ENCODE measurements at places on chromosomes 6 and 20. TPM values are rescaled to one million over a fixed set of nuclear protein-coding genes. Genes with fewer than 3 reads are reported as not detected.

Gene DLK2
- total RNA-seq, result 1.6 TPM

- H3K27ac ChIP-seq, result no peak overlapping the region
- no peak overlapping the region for H3K4me3 ChIP-seq
- DNase-seq, result no peak
- no peaks in the 10 kb centered on the region for H3K36me3 ChIP-seq
- no peaks in the 10 kb centered on the region for H3K27me3 ChIP-seq
These were observed 38.3 kb upstream of the HMGCLL1 start for GRCh38 chr6:55617272-55617671.

GRCh38 chr20:37294262-37294981, 5.0 kb downstream of the MANBAL start:
- no peak overlapping the region for H3K4me3 ChIP-seq
- H3K27me3 ChIP-seq, result no peaks in the 10 kb centered on the region
- no peak for DNase-seq
- peaks cover 27% of the 10 kb centered on the region for H3K36me3 ChIP-seq
- peaks cover 52% of the 10 kb centered on the region for H3K4me1 ChIP-seq
- H3K27ac ChIP-seq, result no peak overlapping the region

DNA sequence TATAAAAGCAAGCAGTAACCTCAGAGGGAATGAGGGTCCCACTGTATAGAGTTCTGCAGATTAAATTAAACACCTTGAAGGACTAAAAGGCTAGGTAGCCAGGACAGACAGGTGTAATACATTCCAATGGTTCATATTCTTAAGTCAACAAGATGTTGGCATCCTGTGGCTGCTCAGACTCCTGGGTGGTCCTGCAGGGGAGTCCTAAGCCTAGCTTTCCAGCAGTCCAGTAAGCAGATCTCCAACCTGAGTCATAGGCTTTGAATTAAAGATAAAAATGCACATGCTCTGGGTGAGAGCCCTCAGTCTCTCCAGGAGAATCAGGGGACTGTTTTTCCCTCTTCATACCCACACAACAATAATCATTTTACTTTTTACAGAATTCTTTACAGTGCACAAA, 307.3 kb upstream of the SUPT3H start:
- no peaks in the 10 kb centered on the region for H3K27me3 ChIP-seq
- no peak overlapping the region for H3K4me3 ChIP-seq
- DNase-seq, result no peak
- H3K4me1 ChIP-seq, result peaks cover 10% of the 10 kb centered on the region
- no peak overlapping the region for H3K27ac ChIP-seq

GRCh38 chr20:15561707-15562404, 1011.4 kb downstream of the KIF16B start:
- no peak for DNase-seq
- no peaks in the 10 kb centered on the region for H3K36me3 ChIP-seq
- no peaks in the 10 kb centered on the region for H3K27me3 ChIP-seq

GRCh38 chr6:135531954-135532490, 34.5 kb upstream of the AHI1 start:
- no peaks in the 10 kb centered on the region for H3K27me3 ChIP-seq
- no peaks in the 10 kb centered on the region for H3K36me3 ChIP-seq
- no peak overlapping the region for H3K4me3 ChIP-seq
- DNase-seq, result no peak
- peaks cover 4% of the 10 kb centered on the region for H3K4me1 ChIP-seq

DNA sequence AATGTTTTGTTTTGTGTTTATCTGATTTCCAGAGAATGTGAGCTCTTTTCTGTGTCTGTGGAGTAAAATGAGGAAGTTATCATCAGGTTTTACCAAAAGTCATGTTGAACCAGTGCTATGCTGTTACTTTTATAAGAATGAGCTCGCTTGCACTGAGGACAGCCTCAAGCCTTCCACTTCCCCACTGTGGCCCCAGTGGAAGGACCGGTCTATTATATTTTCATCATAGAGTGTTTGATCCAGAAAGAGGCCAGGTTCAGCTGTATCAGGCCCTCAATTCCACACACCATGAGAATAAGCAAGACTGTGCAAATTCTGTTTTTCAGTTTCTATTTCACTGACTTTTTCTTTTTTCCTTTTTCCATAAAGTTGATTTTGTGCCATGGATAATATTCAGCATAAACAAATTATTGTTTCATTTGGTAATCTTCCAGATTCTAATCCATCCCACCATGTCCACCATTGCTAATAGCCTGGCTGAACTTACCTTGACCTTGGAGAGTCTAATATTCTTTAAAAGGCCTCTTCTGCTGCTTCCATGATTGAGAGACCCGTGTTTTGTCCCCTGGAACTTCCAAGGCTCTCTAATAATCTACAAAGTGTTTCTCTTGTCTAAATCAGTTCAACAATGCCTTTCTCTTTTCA, 286.2 kb downstream of the THBS2 start:
- H3K27me3 ChIP-seq, result peaks cover 18% of the 10 kb centered on the region
- H3K36me3 ChIP-seq, result no peaks in the 10 kb centered on the region
- no peaks in the 10 kb centered on the region for H3K4me1 ChIP-seq
- no peak overlapping the region for H3K27ac ChIP-seq
- DNase-seq, result no peak
- no peak overlapping the region for H3K4me3 ChIP-seq

Gene GABRR1
- not detected for total RNA-seq

Measured in activated CD4-positive, alpha-beta memory T cell treated with anti-CD3 and anti-CD28 coated beads for 36 hours (primary cell).